ENCODE measurements at places on chromosomes 13 and 19.
A peak's percentile ranks its signal among the peaks of the same experiment; 100 is the strongest.

DNA sequence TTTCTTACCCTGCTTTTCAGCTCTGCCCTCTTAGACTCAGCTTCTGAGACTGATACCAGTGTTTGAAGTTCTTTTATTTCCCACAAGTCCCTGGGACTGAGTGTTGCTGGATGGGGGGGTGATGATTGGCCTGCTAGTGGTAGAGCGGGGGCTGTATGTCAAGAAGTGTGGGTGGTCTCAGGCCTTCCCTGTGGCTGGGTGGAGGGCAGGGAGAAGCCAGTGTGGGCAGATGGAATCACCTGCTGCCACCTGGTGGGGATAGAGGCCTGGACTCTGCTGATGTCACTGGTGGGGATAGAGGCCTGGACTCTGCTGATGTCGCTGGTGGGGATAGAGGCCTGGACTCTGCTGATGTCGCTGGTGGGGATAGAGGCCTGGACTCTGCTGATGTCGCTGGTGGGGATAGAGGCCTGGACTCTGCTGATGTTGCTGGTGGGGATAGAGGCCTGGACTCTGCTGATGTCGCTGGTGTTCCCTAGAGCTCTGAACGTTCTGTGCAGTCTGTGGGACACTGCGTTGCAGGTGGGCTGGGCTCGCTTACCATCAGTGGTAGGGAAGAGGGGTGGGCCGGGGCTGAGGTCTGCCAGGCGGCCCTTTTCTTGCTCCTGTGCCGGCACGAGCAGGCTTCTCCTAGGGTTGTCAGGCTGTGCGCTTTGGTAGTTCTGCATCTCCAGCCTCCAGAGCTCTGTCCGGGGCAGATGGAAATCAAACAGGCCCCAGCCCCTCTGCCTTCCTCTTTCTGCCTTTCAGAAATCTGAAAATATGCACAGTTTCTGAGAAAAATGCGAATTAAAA, 101.3 kb downstream of the ARHGEF7 start:
- DNase-seq = peak; percentile 83

GRCh38 chr13:68026077-68026476, 795.9 kb upstream of the PCDH9 start:
- DNase-seq = no peak

DNA sequence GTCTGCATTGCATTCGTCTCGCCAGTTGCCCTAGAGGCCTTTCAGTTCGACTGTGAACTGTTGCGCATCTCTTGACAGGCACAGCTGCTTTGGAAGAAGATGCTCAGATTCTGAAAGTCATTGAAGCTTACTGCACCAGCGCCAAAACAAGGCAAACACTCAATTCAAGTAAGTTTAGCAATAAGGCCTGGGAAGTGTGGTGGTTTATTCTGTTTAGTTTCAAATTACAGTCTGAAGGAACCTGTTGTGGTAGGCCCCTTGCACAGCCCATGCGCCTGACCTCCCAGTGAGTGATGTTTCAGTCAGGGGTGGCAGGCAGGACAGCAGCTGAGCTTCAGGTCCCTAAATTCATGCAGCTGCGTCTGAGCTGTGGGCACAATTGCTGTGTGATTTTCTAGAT, 32.2 kb upstream of the TEX29 start:
- no peak for DNase-seq

- no peak for DNase-seq
These were observed 96.3 kb downstream of the DACH1 start for GRCh38 chr13:71770710-71771109.

Data from NCI-H1092 treated with DMSO at 0.1 percent for 48 hours (cell line).